ENCODE measurements at places on chromosomes 12 and 14.

- DNase-seq: no peak
These were observed 536.5 kb downstream of the RPS29 start for GRCh38 chr14:49049711-49050110.

DNA sequence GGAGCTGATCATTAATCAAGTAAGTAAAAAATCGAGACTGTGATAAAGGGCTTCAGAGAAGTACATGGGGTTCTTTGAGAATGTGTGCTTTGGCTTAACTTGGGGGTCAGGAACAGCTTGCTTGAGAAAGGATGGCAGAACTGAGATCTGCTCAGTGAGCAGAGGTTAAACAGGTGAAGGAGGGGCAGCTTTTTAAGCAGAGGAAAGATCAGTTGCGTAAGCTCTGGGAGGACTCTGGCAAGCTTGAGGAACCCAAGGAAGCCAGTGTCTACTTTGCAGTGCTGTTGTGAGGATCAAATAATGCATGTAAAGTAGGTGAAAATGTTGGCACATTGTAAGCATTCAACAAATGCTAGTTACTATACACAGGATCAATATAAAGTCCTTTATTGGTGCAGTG lies 30.6 kb downstream of the WIF1 start:
- no peak for DNase-seq

GRCh38 chr14:62162998-62163589 lies 400.9 kb downstream of the SNAPC1 start:
- DNase-seq: no peak

- no peak for DNase-seq
These were observed 688.6 kb downstream of the GALC start for GRCh38 chr14:87304404-87304803.

- no peak for DNase-seq
These were observed 12.1 kb upstream of the STAC3 start for GRCh38 chr12:57263096-57263495.

- DNase-seq: no peak
These were observed 107.5 kb downstream of the PHLDA1 start for GRCh38 chr12:75923964-75924666.

DNA sequence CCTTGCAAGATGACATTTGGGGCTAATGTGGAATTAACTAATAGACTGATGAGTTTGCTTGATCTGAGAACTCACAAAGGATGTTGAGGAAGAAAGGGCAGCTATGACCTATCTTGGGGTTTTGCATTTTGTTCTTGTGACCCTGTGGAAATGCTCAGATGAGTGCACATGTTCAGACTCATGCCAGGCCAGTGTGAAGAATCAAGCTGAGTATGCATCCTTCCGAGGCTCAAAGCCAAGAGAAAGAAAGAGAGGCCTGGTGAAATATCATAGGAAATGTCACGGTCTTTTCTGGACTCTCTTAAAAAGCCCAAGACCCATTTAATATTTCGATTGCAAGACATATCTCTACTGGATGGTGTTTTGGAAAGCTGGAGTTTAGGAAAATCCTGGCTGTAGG lies 96.3 kb downstream of the CACNA1C start:
- no peak for DNase-seq

GRCh38 chr14:41868396-41868795 lies 261.7 kb downstream of the LRFN5 start:
- DNase-seq: no peak

GRCh38 chr12:28569698-28570411 lies 379.6 kb downstream of the CCDC91 start:
- no peak for DNase-seq

Measured in activated T-cell treated with anti-CD3 and anti-CD28 coated beads for 24 hours (primary cell).